ENCODE measurements at places on chromosomes 12 and 14.

- peak; percentile 80 for DNase-seq
Observed at GRCh38 chr12:123115409-123116121, 35.3 kb downstream of the PITPNM2 start.

DNA sequence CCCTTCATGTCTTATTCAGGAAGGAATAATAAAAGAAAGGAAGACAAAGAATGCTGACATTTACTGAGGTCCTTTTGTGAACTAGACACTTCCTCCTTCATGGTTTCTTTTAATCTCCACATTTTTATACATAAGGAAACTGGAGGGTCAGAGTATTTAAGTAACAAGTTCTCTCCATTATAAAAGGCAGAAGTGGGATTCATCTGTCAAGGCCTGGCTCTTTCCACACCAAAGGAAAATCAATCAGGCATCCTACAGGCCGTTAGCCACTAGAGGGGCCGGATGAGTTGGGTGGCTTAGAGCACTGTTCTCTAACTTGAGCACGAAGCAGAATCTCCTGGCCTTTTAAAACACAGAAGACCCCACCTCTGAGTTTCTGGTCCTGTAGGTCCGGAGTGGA lies 36.8 kb upstream of the NINJ2 start:
- DNase-seq = no peak

GRCh38 chr12:5789469-5789968 lies 155.5 kb downstream of the ANO2 start:
- DNase-seq = peak; percentile 4

- DNase-seq = peak; percentile 21
Observed at GRCh38 chr12:53791735-53792326, 40.1 kb upstream of the CISTR start.

GRCh38 chr14:77541905-77542304 lies 43.3 kb upstream of the ISM2 start:
- DNase-seq = no peak

DNA sequence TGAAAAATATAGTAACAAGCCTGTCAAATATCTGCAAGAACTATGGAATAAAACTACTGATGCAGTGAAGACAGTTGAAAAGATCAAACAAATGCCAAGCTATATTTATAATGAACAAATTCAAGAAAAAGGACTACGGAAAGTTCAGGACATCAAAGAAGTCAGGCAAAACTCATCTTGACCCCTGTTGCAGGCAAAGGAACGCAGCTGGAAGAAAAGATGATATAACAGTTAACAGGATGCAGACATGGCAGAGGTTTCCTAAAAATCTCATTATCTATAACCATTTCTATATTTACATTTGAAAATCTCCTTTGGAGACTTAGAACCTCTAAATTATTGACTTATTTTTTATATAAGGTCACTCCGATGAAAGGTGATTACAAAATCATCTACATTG lies 34.1 kb downstream of the MDM2 start:
- no peak for DNase-seq

DNA sequence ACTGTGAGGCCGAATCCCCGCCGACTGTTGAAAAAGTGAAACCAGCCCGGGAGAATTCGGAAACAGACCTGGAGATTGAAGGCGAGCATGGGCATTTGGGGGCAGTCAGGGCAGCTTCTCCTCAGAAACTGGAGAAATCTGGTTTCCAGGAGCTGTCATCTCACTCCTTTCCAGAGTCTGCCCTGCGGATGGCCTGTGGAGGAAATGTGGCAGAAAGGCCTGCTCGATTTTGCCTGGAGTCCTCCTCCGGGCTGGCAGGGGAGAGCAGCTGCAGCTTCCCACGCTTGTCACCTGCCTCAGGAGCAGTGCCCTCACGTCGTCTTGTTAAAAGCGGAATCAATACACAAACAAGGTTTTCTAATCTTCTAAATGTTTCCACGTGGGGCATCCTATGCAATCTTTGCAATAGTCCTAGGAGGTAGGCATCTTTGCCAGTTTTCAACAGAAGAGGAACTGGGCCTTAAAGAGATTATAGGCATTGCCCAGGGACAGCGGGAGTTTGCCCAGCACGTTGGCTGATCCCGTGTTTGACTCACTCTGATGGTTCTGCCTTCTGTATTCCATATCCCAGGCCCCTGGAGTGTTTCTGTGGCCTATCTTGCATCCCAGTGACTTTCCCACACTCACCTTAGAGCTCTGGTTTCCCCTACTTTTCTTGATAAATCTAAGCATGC lies 2.3 kb downstream of the LRRC74A start:
- no peak for DNase-seq

DNA sequence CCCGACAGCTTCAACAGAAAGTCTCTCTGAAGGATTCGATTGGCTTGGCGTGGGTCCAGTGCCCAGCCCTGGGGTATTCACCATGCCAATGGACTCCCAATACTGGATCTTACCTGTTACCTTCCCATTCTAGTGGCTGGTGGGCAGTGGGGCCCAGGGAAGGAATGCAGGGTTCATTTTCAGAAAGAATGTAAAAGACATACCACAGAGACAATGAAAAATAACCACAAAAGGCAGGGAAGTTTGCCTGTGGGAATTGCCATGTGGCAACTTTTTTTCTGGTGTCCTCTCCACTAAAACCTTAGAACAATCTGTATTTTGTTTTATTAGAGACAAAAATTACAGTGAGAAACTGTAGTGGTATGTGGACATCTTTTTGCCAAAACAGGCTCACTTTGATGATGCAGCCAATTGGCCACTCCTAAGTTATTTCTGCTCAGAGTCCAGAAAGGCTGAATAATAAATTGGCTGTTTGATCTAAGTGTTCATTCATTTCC lies 55.2 kb downstream of the PTGER2 start:
- DNase-seq = no peak

DNA sequence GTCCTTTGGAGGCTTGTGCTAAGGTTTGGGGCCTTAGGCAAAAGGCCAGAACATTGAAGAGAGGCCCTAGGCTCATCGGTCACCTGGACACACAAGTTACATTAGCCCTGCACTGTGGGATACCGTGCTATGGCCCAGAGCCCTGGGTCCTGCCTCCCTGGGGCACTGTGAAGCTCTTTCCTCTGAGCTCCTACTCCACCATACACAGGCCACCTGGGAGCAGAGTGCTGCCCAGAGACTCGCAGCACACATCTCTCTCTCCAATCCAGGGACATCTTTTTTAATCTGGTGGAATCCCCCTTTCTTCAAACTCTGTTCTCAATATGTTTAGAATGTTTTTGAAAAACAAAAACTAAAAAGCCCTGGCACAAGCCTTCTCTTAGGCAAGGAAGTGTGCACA lies 314.2 kb upstream of the RGS6 start:
- no peak for DNase-seq

DNA sequence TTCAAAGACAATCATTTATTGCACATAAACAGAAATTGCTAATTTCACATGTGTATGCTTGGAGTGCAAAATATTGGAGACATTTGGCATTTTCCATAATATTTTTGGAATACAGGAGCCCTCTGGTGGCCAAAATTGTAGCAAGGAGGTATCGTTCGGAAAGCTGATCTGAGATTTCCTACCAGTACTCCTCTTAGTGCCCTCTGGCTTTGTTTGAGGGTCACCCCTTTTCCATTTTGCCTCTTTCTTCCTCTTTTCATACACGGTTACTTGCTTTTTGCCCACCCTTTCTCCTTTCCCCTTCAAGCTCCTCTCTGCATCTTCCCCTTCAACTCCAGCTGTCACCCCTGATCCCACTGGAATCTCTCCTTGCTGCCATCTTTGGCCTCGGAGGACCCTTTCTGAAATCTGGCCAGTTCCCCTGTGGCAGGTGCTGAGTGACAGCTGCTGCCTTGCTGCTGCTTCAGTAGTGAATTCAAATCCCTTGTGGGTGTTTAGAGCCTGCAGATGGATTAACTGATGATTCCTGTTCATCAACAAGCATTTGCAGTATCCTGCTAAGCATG lies 164.6 kb upstream of the PARP11 start:
- no peak for DNase-seq

DNA sequence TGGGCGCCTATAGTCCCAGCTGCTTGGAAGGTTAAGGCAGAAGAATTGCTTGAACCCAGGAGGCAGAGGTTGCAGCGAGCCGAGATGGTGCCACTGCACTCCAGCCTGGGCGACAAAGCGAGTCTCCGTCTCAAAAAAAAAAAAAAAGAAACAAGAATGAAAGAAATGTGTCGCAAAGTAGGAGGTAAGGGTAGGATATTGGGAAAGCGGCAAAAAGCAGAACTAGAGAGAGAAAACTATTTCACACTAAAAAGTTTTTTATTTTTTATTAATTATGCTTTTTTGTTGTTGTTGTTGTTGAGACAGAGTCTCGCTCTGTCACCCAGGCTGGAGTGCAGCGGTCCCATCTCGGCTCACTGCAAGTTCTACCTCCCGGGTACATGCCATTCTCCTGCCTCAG lies 17.7 kb downstream of the SBNO1 start:
- DNase-seq = no peak

DNA sequence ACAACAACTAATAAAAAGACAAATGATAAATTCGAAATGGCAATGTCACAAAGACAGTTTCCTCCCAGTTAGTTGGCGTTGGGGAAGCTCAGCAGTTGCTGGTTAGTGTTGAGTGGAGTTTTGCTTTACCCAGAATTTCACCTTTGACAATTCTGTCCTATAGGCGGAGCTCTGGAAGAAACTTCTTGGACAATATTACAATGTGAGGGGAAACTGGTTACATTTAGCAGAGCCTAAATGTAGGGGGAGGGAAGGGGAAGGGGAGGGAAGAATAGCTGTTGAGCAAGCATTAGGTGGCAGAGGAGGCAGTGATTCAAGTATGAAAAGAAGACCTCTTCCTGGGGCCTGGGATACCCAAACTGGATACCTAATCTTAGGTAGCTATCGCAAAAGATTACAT lies 51.4 kb downstream of the BDKRB1 start:
- DNase-seq = no peak

DNA sequence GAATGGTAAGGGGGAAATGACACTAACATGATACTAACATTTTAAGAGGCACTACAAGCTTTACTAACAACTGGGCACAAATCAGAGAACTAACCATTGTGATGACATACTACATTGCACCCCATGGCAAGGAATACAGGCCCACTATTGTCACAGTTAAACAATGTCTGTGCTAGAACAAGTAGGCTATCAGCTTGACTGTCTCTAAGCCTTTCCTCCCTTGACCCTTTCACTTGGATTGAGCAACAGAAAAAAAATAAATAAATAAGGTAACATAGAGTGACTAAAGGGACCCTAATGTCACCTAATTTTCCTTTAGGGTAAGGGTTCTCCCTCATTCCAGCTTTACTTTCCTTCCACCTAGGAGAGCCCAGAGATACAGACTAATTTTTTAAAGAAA lies 4.4 kb downstream of the SLC38A2 start:
- DNase-seq = no peak

DNA sequence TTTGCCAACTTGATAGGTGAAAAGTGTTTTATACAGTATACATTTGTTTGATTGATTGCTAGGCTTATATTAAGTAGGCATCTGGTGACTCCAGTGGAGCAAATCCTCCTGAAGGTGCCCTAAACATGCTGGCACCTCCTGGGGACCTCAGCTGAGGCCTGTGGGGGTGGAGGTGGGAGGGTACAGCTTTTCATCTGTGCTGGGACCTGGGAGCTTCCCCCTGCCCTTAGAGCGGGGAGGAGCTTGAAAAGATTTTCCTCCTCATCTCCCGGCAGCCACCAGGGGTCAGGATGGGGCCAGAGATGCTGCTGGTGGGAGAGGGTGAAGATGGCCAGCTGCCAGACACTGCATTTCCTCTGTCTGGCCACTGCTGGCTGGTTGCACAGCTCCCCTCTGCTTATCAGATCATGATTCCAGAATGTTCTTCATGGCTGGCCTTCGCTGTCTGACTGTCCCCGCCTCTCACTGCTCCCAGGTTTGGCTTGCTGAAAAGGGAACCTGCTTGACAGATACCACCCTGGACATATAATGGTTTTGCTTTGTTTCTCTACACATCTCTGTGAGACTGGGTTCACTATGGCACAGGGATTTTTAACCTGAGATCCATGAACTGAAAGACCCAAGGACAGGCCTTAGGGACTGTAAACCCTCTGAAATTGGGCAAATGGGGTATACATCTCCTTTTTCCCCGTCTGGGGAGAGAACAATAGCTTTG lies 10.5 kb upstream of the JPH4 start:
- DNase-seq = peak; percentile 78

DNA sequence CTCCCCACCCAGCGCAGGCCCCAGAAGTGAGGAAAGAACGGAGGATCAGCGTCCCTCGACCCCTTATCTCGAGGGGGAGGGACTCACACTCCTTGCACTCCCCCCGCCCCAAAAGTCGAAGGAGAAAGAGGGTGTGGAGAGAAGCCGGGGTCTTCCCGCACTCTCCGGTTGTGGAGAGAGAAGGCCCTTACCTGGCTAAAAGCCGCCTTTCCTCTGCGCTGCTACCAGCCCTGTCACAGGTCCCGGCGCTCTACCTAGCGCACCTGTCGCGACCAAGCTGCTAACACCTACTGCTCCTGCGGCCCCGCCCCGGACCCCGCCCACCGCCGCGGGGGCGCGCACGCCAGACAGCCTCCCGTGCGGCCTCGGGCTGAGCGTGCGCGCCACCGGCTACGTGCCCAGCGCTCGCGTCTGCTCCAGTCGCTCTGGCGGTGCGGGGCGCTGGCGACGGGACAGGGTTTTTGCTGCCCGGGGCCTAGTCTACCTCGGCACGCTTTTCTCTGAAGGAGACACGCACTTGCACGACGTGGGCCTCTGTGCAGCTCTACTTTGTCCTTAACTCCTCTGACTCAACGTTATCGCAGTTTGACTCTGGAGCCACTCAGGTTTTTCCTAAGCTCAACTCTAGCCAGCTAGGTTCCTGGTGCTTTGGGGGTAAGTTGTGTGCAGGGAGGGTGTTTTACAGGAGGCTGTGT lies at the start of gene LIMA1:
Gene LIMA1 (minus strand): TSS at position 292 of the 695 bp plus-strand sequence. CDS start 34,769 bp downstream, outside the sequence.
- DNase-seq = peak; percentile 61

DNA sequence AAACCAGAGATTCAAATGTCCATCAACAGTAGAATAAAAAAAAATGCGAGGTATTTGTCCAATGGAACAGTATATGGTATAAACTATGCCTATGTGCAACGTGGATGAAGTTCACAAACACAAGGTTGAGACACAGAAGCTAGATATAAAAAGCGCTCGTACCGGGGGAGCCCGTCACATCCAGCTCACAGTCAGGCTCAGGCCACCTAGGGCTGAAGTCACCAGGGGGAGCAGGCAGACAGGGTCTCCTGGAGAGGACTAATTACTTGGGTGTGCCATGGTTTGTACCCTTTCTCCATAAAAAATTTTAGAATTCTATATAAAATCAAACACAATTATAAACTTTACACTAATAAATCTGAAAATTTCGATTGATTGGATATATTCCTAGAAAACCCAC lies 13.6 kb downstream of the AHNAK2 start:
- DNase-seq = no peak

DNA sequence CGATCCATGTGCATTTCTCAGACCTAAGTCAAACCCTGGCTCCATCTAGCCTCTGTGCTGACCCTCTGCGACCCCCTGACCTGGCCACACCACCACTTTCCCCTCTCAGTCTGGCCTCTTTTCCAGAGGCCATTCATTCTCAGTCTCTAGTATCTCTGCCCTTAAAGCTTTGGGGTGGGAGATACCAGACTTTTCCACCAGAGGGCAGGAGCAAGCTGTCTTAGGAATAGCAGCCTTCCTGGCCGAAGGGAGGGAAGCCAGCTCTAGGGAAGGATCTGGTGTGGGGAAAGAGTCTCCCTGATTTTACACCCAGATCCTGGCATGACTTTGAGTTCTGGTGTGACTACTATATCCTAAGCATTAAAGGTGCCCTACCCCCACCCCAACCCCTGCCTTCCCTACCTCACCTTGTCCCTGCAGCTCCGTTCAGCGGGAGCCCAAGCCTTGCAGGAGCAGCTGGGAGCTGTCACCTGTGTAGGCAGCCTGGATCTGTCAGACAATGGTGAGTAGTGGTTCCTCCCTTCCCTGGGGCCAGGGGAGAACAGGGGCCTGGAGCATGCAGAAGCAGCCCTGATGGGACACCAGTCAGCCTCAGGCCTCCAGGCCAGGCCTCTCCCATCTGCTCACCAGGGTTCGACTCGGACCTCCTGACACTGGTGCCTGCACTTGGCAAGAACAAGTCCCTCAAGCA lies 6.6 kb downstream of the CARMIL3 start:
- DNase-seq = peak; percentile 21

Measured in A172 (cell line).